ENCODE measurements at places on chromosomes 13 and 19. TPM values are rescaled to one million over a fixed set of nuclear protein-coding genes. Genes with fewer than 3 reads are reported as not detected.

SPTBN4 gene
- 0.56 TPM for total RNA-seq

GPR183 gene
- total RNA-seq: 0.14 TPM

CASP14 gene
- not detected for total RNA-seq

TMED1 gene
- total RNA-seq: 100 TPM

GRCh38 chr19:41533671-41534215, 42.2 kb upstream of the CEACAM21 start:
- DNase-seq: no peak

DNA sequence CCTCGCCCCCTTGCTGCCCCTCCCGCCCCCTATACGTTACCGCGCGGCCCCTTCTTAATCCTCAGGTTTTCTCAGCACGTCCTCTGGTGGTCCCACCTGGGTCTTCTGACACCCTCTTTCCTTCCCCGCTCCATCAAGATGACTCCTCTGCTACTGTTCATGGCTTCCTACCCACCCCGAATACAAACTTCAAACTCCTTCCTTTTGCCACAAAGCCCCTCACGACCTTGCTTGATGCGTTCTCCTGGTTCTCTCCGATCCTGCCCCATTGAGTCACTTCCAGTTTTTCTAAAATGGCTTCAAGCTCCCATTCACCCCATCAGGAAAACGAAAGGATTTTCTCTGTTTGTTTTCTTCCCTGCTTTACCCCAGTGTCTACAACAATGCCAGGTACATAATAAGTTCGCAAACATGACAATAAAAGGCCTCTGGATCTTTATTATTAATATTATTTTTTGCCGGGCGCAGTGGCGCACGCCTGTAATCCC, 734 bp upstream of the SERTAD3 start:
- no peak for DNase-seq

DNA sequence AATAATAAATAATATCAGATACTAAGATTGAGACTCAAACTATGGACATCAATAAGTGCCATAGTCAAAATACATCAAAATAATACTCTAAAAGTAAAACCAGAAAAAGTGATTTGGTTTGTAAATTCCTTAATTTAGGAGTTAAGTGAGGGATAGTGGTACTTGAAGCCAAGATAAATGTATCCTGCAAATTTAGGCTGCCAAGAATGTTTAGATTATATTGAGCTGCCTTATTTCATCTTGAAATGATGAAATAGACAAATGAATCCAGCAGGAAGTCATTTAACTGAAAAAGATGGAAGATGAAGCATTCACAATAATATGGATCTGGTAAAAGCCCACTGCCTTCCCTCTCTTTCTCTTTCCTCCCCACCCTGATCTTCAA, 112.3 kb downstream of the LRCH1 start:
- DNase-seq: no peak

DNA sequence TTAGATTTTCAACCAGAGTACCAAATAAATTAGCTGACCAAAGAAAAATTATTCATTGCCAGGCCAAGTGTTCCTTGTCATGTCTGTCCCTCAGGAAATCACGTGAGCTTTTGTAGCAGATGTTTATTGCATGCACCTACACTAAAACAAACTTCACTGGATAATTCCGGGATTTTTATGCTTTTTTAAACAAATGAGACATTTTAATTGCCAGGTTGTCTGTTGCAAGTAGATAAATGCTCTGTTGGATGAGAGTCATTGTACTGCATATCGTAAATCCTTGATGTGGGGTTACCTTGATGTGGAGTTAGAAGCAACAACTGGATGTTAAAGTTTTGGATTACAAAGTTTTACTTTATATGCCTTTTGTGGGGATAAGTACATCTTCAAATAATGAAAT, 1187.7 kb upstream of the PCDH9 start:
- DNase-seq: no peak

DNA sequence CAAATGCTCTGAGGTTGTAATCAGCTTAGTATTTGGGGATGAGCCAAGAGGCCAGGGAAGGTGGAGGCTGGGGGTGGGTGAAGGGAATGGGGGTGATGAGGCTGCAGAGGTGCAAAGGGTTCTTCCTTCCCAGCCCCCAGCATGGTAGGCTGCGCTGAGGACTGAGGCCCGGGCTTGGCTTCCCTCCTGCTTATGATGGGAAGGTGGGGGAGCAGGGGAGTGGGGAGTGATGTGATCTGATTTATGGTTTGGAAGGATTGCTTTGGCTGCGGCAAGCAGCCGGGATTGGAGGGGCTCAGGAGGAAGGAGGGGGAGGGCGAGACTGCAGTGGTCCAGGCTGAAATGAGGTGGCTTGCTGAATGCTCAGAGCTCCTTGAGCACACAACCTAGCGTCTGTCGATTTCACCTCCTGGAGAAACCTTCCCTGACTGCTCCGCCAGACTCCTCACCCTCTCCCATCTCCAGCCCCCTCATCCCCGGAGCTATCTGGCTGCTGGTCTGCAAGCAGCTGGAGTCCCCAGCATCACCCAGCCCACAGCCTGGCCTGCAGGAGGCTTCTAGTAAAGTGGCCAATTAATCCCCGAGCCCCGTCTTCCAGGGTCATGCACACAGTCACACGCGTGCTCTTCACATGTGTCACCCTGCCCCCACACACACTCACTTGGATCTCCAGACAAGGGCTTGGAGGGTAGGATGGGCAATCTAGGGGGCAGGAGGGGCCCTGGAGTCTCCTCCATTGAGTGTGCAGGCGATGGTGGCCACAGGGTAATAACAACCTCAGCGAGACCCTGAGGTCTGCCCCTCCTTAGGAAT, 757 bp upstream of the CLEC11A start:
- peak; percentile 19 for DNase-seq

- DNase-seq: no peak
These were observed 41.1 kb downstream of the SERP2 start for GRCh38 chr13:44414716-44415115.

DNA sequence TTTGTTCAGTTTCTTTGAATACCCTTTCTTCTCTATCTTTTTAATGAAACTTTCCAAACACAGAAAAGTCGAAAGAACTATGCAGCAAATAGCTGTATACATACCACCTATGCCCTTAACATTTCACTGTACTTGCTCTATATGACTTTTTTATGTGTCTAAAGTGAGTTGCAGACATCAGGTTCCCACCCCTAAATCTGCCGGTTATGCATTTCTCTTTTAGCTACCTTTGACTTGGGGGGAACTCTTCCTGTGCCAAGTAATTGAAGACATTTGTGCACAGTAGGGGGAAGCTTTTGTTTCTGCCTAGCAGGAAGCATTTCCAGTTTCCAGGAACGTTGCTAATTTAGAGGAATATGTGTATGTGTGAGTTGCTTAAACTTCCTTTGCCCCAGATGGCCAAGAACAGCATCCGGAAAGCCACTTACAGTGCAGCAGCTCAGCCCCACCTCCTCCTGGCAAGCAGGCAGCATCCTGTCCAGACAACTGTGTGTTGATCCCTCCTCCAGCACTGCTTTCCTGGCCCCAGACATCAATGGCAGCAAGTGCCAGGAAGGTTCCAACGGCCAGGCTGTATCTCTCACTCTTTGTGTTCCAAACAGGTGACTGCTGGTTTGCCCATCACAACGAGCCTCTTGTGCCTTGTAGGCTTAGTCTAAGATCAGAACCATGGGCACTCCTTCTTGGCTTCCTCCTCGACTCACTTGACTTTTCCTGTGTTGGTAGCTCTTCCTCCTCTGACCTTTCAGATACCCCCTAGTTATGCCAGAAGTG, 14.7 kb upstream of the GRAMD1A start:
- no peak for DNase-seq

DNA sequence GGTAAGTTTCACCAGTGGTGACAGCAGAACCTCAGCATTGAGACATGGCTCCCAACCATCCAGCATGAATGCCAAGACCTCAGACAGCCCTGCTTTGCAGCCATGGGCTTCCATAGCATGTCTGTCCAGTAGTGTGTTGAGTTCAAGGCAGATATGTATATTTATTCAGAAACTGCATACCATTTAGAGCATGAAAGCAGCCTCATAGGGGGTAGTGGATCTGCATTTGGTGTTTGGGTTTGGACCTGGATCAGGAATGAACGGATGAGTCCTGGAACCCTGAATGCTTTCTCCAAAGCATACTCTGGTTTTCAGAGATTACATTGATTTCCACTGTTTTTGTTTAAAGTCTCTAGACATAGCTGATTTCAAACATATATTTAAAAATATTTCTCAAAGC, 114.3 kb downstream of the ESD start:
- DNase-seq: no peak

- DNase-seq: no peak
These were observed 15.4 kb upstream of the MED4 start for GRCh38 chr13:48110132-48110868.

- DNase-seq: no peak
These were observed 112.1 kb downstream of the B3GLCT start for GRCh38 chr13:31311921-31312320.

- peak; percentile 37 for DNase-seq
These were observed 71.4 kb downstream of the ALOX5AP start for GRCh38 chr13:30806784-30807183.

GRCh38 chr13:32829269-32829668, 187.0 kb upstream of the KL start:
- DNase-seq: no peak

- no peak for DNase-seq
These were observed 72.2 kb downstream of the CEBPG start for GRCh38 chr19:33445442-33446329.

DNA sequence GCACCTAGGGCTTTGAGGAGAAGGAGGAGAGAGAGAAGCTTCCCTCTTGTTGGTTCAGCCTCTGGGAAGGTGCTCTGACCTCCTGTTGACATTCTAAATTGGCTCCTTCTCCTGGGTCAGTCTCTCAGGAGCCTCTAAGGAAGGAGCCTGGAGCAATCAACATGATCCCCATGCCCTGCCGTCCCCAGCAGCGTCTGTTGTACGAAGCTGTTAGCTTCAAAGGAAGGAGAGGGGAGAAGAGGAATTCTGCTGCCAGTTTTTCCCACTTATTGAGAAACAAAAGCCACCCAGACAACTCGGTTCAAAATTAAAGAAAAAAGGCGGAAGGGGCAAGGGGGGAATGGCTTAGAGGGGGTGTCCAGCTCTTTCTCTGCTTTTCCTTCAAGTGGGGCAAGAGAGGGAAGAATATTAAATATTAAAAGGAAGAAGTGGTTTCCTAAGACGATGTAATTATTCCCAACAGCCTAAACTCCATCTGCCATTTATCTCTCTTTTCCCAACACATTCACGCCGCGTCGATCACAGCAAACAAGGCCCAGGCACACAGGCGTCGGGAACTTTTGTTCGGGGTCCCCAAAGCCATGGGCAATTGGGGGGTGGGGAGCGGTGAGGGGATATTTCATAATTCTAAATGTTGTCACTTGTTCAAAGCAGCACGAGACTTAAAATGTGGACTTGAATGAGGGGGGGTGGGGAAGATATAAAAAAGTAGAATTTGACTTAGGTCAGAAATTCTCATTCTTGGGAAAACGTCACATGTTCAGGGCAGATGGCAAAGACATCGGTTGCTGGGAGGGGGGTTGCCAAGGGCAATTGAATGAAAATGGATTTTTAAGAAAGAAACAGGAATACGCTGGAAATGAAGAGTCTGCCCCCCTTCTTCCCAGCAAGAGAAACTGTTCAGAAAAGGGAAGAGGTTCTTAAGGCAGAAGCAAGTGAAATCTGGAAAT, 116.8 kb upstream of the CACNA1A start:
- no peak for DNase-seq

GRCh38 chr13:92864584-92865284, 361.9 kb upstream of the GPC6 start:
- DNase-seq: no peak

DNA sequence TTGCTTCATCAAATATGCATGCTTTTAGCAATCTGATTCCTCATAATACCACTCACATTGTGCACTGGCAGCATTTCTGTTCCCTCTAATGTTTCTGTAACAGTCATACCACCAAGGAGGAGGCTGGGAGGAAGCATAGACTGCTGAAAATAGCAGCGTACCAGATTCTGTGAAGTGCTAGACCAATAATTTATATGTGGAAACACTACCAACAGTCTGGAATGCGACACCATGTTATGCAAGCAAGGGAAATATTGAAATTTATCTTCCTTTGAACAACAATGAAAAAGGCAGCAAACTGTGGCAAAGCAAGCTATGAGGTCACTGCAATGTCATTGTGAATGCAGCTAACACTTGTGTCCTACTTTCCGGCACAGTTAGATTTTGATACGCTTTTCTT, 1388.0 kb downstream of the EFNB2 start:
- no peak for DNase-seq

GRCh38 chr13:103276775-103277498, 210.7 kb upstream of the SLC10A2 start:
- no peak for DNase-seq

- no peak for DNase-seq
These were observed 148.1 kb downstream of the DNAJC15 start for GRCh38 chr13:43171489-43171888.

DNA sequence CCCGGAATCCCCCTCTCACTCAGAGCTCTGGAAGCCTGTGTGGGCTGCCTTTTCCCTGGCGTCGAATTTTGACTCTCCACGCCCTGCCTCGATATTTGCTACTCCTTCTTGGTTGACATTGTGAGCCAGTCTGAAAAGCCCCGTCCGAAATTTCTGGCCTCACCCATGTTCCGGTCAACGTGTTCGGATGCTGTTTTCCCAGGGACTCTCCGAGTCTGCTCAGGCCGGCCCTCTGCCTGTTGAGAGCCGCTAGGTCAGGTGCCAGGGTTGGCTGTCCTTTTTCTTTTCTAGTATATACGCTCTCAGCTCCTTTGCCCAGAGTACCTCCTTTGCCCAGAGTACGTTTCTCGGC, 6.8 kb upstream of the DGKH start:
- peak; percentile 21 for DNase-seq

- no peak for DNase-seq
These were observed 87.6 kb downstream of the HSPH1 start for GRCh38 chr13:31073859-31074718.
